Amygdala (tissue), 56 donors: ENCODE measurements at places on chromosomes 4 and X.

GRCh38 chr4:186727169-186727976 is 3.7 kb upstream of the FAT1 start:
- DNase-seq, result no peak

GRCh38 chr4:87697272-87697671 is 47.2 kb downstream of the DMP1 start:
- DNase-seq, result no peak

DNA sequence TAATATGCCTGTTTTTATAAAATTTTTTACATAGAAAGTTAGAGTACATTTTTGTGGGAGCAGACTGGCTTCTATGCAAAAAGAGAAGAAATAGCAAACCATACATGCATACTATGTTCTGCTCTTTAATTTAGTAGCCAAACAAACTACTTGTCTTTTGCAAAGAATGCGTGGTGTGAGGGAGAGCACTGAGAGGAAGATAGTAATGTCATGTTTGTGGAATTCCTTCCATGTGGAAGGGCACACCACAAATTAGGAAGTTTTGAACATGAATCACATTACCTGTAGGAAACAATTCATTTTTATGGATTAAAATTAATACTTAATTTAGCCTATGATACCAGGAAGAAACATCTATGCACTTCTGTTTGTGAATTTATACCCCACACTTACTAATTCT is 1529.1 kb upstream of the ADGRL3 start:
- no peak for DNase-seq

GRCh38 chrX:47012131-47012530 is 66.1 kb upstream of the RGN start:
- DNase-seq, result no peak

GRCh38 chr4:1711571-1712215 is 426 bp downstream of the SLBP start:
- DNase-seq, result no peak

- DNase-seq, result no peak
Measured at GRCh38 chr4:136893573-136893972, 638.7 kb downstream of the PCDH18 start.

DNA sequence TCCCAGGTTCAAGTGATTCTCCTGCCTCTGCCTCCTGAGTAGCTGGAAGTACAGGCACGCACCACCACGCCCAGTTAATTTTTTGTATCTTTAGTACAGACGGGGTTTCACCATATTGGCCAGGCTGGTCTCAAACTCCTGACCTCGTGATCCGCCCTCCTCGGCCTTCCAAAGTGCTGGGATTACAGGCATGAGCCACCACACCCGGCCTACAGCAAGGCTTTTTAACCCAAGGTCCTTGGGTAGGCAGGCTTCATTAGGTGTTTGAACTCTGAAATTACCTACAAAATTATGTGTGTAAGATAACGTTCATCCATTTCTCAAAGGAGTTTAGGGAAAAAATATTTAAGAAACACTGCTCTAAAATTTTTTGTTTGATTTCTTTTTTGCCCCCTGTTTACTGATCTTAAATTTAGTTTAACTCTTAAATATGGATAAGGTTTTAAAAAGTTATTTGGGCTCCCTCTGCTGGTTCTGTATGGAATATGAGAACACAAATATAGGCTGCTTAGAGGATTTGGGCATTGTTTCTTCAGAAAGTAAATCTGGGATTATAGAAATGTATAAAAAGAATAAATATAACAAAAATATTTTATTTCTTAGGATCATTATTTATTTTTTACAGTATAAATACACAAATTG is 92.8 kb downstream of the CBR4 start:
- no peak for DNase-seq

DNA sequence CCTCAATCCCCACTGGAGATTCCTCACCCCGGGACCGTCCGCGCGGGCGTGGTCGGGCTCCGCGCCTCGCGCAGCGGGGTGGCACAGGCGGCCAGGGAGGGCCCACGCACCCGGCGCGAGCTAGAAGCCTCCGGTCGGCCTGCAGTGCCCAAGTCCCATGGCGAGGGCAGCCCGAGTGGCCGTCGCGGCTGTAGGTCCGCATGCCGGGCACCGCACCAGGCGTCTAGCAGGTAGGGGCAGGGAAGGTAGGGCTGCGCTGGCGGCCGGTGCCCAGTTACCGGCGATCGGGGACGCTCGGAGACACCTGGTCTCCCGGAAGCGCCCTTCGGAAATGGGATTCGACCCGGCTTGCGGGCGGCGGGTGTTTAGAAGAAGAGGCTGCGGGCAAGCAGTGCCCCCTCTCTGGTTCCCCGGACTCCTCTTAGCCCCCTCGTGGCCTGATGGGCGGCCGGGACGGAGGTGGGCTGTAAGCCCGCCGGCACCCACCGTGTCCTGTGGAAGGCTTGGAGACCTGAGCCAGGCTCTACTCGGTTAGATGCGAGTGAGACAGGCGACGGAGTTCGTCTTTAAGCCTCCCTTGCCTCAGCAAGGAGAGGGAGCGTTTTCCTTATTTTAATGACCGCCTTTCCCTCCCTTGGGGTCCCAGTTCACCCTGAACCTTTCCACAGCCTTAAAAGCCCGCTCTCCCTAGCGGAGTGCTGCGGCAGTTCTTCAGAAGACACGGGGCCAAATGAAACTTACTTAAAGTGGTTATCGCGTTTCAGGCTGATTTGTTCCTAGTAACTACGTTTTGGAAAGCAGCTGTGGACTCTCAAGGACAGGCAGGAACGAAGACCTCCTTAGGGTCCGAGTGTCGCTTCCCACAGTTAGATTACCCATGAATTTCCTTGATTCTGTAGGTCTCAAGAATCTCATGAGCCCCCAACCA is 821 bp downstream of the SLITRK2 start:
- DNase-seq, result no peak

- no peak for DNase-seq
Measured at GRCh38 chr4:1246901-1247863, 1.7 kb downstream of the CTBP1 start.
